ENCODE measurements at places on chromosomes 7 and 10. TPM values are rescaled to one million over a fixed set of nuclear protein-coding genes. Genes with fewer than 3 reads are reported as not detected.
A peak's percentile ranks its signal among the peaks of the same experiment; 100 is the strongest.

DNA sequence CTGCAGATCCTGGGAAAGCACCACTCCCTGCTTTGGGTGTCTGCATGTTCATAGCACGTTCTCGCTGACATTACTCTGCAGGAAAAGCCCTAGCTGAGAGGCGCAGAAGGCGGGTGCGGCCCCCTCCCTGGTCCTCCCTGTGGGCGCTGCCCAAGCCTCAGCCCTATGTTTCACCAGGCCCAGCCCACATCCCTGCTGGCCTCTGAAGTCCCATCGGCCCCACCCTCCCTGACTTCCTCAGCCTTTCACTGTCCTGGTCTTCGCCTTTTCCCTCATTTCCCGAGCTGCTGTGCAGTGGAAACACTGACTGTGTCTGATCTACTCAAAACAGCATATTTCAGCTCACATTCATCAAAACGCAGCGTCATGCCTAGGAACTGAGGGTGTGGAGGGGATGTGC lies 36.3 kb upstream of the DIP2C start:
- no peak for DNase-seq

DNA sequence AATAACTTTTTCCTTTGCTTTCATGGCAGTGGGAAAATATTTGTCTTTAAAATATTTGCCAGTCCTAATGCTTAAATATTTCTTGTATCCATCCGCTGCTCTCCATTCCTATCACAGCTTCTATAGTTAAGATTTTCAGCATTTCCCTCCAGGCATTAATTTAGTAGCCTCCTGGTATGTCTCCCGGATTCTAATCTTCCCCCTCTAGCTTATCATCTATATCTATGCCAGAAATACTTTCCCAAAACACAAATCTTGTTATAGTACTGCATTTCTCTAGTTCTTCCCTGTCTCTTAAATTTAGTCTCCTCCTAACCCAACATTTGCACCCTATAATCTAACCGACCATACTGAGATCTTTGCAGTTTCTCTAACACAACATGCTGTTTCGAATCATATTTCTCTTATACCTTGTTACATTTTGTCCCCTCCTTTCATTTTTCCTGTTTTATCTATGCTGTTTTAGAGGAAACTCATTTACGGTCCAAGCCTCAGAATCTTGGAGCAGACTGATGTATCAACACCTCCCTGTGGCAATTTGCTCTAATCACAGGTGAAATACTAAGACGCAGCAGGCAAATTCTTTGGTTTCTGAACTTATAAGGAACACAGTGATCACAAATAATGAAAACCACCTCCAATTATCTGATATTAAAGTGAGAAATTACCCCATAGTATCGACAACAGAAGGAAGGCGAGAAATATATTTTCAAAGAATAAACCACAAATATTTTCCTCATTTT lies 10.3 kb downstream of the CNTNAP2 start:
- no peak for DNase-seq

DNA sequence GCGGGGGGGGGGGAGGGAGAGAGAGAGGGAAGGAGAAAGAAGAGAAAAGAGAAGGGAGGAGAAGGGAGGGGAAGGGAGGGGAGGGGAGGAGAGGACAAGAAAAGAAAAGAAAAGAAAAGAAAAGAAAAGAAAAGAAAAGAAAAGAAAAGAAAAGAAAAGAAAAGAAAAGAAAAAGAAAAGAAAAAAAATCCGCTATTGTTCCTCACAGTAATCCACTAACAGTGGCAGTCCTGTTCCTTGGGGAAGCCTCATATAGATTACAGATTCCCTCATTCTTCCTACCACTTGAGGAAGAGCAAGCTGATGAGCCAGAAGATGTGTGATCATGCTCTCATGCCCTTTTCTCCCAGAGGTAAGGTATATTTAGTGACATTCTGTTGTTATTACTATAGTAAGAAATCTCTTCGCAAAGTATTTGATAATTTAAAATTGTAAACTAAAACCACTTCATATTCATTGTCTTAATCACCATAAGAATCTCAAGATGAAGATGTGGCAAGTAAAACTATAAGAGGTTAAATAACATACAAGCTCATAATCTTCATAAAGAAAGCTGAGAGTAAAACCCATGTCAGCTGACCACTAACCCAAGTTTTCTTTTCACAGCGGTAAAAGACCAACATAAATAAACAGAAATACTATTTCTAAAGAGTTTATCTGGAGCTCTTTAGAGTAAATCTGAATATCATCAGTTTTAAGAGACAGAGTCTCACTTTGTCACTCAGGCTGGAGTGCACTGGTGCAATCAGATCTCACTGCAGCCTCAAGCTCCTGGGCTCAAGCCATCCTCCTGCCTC lies 128.1 kb downstream of the JMJD1C start:
- DNase-seq = no peak

Gene PDLIM1
- 43.8 TPM for total RNA-seq

DNA sequence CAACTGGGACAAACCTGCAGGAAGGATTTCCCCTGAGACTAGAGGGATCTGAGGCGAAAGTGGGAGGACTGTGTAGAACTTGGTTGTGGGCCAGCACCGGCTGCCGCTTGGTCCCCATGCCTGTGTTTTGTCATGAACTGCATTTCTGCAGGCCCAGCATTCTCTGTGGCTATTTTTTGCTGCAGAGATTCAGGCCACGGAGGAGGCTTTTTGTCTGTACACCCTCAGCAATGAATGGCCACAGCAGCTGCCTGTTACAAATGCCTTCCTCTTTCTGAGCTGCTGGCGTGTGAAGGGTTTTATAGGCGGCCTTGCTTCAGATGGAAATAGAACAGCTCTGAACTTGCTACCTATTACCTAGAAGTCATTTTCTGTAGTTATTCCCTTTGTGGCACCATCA lies 164.4 kb downstream of the SH2D4B start:
- DNase-seq = no peak

- DNase-seq = no peak
Observed at GRCh38 chr10:6059506-6059905, 2.7 kb downstream of the IL2RA start.

Gene GPRIN2
- 9.1 TPM for total RNA-seq

Gene ST8SIA6
- total RNA-seq = 0.23 TPM

GRCh38 chr7:31003721-31004120 lies 40.0 kb downstream of the GHRHR start:
- no peak for DNase-seq

DNA sequence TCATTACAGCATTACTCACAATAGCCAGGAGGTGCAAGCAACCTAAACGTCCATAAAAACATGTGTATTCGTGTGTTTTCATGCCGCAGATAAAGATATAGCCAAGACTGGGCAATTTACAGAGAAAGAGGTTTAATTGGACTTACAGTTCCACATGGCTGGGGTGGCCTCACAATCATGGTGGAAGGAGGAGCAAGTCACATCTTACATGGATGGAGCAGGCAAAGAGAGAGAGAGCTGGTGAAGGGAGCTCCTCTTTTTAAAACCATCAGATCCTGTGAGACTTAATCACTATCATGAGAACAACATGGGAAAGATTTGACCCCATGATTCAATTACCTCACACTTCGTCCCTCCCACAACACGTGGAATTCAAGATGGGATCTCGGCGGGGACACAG lies 33.0 kb downstream of the PDLIM1 start:
- DNase-seq = no peak

GRCh38 chr10:14660831-14661230 lies 113.9 kb downstream of the FAM107B start:
- no peak for DNase-seq

DNA sequence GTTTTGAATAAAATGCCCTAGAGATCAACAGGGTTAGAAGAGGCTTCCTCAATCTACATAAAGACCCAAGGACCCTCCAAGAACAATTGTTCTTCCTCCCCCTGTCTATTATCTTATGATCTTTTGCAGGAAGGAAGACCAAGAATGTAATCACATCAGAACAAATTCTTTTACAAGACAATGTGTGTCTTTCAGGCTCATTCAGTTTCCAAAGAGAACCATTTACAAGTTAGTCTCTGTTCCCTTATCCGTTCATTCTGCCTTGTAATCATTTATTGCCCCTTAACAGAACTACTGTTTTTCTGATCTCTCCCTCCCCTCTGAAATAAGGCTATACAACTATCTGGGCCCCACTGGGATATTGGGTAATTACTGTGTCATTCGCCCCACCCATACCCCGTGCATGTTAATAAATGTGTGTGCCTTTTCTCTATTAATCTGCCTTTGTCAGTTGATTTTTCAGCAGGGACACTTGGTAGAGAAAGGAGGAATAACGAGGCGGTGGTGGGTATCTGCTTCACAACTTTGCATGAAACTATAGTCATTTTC lies 5.7 kb upstream of the MKRN1 start:
- DNase-seq = no peak

- peak; percentile 15 for DNase-seq
Observed at GRCh38 chr7:152759949-152760853, 649 bp downstream of the ACTR3B start.

DNA sequence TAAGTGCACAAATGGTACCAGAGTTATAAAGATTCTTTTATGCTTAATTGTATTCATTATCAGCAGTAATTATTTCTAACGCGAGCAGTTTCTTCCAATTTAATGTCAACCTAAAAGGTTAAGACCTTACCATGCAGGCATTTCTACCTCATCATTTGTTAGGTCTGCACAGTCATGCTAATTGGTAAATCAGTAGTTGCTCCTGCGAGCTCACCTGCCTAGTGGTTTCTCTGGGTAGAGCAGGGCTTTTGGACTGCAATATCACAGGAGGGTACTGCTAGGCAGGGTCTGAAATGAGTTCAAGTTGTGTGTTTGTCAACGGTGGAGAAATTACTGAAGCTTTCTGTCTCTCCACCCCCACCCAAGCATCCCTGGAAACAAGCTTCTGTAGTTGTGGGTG lies 558.5 kb upstream of the MGMT start:
- no peak for DNase-seq

Gene EPO
- not detected for total RNA-seq

Gene PPP1R9A
- total RNA-seq = 11.7 TPM

DNA sequence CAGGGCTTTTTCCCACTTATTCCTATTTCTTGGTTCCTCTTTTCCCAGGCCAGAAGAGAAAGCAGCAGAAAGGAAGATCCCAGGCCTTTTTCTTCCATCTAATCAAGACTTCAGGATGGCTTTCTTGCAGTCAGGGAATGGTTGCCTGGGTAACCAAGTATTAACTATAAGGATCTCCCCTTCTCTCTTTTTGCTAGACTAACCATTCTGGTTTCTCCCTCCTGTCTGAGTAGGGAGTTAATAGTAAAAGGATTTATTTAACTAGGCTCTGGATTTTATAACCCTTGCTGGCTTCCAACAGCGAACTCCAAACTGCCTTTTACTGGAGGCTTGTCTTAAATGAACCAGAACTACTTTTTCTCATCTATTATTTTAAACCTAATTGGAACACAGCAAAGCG lies 90.4 kb downstream of the GRM8 start:
- DNase-seq = no peak

Gene NDUFA5
- total RNA-seq = 31.4 TPM

DNA sequence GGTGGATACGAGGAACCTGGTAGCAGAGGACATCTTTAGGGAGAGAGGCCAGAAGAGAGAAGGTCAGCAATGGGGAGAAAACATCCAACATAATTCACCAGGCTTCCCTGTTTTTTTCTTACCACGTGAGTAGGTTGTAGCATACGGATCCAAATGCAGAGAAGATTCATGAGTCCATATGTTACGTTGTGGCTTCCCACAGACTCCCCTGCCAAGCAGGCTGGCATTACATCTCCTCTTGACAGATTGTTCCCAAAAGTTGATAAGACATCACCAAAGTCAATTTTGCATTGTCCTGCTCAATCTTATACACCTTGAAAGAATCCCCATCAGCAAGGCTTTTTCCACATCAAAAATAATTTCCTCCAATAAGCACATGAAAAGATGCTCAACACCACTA lies 39.7 kb downstream of the DRGX start:
- DNase-seq = no peak

Gene RBM48
- 6.6 TPM for total RNA-seq

DNA sequence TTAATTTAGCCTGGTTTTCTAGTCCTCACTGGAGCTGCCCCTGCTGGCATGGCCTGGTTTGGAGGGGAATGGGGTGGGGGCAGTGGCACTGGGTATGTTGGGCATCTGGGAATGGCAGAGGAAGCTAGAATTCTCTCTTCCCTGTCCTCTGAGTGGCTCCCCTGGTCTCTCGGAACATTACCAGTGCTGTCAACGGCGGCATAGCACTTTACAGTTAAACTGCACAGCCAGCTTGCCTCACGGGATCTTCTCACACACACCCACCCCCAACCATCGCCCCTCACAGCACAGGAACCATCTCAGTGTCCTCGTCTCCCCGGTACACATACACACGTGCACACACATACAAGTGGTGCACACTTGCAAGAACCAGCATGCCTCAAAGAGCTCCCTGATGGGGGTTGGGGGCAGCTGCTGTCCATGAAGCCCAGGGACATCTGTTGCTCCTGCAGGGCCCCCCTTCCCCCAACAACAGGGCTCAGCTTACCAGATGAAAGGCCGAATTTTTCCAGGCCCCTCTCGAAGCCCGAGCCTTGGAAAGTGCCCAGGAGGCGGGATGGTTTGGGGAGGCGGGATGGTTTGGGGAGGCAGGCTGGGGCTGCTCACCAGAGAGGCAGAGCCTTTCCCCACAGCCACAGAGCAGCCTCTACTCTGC lies 41.0 kb downstream of the TSPAN15 start:
- DNase-seq = no peak

GRCh38 chr7:127776776-127777386 lies 124.9 kb downstream of the SND1 start:
- DNase-seq = peak; percentile 50

GRCh38 chr7:99605527-99605926 lies 7.5 kb downstream of the TMEM225B start:
- DNase-seq = no peak

- DNase-seq = peak; percentile 42
Observed at GRCh38 chr10:113651021-113651420, 12.8 kb downstream of the NRAP start.

DNA sequence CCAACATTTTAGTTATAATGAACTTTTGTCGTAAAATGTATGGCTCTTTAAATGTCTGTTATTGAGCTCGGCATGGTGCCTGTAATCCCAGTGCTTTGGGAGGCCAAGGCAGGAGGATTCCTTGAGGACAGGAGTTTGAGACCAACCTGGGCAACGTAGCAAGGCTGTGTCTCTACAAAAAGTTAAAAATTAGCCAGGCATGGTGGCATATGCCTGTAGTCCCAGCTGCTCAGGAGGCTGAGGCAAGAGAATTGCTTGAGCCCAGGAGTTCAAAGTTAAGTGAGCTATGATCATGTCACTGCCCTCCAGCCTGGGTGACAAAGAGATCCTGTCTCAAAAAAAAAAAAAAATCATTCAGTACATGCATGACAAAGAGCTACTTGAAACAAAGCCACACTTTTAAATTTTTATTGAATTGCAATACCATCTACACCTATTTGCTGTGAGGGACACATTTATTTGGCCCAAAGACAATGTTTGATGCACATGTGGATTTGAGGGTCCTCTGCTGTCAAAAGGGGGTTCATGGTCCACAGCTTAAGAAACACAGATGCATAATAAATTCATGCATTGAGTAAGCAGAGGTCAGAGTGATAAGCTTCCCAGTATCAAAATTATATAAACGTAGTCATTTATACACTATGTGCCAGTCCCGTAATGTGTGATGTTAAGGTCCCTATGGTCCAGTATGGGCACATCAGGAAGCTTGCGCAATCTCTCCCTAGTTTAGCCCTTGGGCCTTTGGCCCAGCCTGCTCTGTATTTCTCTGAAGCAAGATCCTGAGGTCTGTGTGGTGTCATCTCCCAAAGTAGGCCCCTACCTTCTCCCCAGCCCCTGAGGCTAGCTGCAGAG lies 4.4 kb upstream of the MALSU1 start:
- DNase-seq = no peak

Measured in epithelial cell of proximal tubule (primary cell).